ENCODE measurements at places on chromosomes 1 and 21.

DNA sequence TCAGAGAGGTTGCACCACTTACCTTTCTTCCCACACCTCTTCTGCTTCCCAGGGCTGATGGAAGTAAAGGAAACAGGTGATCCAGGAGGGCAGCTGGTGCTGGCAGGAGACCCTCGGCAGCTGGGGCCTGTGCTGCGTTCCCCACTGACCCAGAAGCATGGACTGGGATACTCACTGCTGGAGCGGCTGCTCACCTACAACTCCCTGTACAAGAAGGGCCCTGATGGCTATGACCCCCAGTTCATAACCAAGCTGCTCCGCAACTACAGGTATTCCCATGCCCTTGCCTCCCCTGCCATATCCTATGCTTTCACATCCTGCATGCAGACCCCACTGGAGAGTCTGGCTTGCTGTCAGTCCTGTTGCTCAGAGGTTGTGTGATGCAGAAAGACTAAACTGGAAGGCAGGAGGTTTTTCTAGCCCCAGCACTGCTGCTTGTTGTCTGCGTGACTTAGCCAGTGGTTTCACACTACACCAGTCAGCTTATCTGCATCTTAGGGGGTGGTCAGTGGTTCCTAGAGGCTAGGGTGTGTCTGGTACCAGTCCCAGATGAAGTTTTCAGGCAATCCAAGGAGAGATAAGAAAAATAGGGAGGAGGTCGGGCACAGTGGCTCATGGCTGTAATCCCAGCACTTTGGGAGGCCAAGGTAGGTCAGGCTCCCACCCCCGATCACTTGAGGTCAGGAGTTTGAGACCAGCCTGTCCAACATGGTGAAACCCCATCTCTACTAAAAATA lies 10.2 kb downstream of the RHOC start:
- DNase-seq, result no peak

DNA sequence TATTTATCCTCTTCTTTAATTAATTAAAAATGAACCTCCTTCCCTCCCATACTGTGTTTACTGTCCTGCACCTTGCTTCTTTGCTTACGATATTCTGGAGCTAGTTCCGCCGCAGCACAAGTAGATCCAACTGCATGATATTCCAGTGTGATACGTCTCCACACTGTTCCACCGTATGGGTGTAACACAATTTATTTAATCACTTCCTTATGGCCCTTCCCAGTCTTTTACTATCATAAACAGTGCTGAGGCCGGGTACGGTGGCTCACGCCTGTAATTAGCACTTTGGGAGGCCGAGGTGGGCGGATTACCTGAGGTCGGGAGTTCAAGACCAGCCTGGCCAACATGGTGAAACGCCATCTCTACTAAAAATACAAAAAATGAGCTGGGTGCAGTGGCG lies 25.7 kb downstream of the CNST start:
- DNase-seq, result no peak

- DNase-seq, result peak; percentile 57
These were observed 2.4 kb downstream of the UROD start for GRCh38 chr1:45014321-45015028.

GRCh38 chr1:101259744-101260148 lies 22.9 kb downstream of the S1PR1 start:
- DNase-seq, result no peak

DNA sequence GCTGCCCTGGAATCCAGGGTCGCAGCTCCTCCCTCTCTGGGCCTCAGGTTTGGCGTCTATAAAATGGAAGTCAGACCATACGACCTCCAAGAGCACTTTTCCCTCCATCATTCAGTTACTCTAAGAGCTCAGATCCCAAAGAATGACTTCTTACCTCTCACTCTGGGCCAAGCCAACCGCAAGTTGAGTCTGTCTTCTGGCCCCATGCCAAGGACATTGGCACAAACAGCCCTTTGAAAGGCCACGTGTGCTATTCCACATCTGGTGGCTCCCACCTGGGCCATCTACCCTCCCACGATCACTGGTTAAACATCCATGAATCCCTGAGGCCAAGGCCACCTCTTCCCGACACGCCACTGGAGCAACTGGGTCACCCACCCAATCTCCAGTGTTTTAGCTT lies 12.4 kb downstream of the SLC2A7 start:
- no peak for DNase-seq

GRCh38 chr1:95072532-95073419 lies at the start of gene ALG14:
TSS of gene ALG14 (minus strand) at chr1:95072951. CDS start at chr1:95072898, 53 bp downstream.
- peak; percentile 90 for DNase-seq

DNA sequence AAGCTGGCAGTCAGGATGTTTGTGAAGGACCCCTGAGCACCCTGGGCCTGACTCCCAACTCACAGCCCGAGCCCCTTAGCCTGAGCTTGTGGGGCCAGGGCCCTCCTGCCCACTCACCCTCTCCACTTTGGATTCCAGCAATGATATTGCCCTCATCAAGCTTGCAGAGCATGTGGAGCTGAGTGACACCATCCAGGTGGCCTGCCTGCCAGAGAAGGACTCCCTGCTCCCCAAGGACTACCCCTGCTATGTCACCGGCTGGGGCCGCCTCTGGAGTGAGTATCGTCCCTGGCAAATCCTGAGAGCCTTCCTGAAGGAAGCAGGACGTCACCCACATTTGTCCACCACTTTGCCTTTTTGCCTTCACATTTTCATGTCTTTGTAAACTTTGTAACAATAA lies 5.0 kb downstream of the CTRC start:
- no peak for DNase-seq

GRCh38 chr1:43522431-43522775 lies 8.3 kb upstream of the PTPRF start:
- no peak for DNase-seq

- no peak for DNase-seq
These were observed 8.9 kb upstream of the ESRRG start for GRCh38 chr1:216732121-216732520.
